ENCODE measurements at places on chromosomes 5 and 9.

DNA sequence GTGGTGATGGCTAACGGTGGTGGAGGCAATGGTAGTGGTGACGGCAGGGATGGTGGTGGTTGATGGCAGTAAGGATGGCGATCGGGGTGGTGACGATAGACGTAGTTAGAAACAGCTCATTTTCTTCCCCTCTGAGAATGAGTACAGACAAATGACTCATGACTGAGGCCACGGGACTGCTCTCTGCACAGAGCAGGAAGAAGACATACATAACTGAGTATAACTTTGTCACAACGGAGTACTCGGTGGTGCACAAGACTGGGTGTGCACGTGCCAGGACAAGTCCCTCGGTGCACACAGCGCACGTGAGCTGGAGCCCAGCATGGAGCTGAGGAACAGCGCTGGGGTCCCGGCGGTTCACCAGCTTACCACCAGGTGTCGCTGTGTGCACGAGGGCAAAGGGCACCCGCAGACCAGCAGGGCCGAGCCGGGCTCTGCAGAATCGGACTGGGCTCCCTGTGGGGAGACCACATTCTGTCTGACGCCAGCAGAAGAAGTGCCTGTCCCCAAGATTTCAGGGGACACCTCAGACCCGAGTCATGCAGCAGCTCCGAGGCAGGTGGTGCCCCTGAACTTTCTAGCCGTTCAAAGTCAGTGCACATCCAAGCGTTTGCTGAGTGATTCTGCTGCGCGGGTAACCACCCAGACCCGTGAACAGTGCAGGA lies 188.6 kb downstream of the FSTL4 start:
- no peak for DNase-seq

GRCh38 chr5:40378396-40379177 lies 301.1 kb upstream of the PTGER4 start:
- DNase-seq: no peak

GRCh38 chr9:15867988-15868387 lies 315.1 kb downstream of the CCDC171 start:
- no peak for DNase-seq

DNA sequence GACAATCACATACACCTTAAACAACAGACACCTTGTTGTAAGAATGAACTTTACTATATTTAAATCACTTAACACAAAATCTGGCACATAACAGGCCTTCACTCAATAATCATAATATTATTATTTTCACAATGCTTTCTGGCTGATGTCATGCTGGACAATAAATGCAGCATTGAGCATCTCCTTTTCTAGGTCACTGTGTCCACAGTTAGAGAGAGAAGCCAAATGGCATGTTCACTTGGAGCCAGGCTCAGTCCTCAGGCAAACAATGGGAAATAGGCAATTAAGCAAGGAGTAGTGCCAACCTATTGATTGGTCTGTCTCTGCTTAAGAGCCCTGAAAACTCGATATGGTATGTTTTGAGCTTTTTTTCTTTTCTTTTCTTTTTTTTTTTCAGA lies 50.6 kb upstream of the KLF4 start:
- no peak for DNase-seq

DNA sequence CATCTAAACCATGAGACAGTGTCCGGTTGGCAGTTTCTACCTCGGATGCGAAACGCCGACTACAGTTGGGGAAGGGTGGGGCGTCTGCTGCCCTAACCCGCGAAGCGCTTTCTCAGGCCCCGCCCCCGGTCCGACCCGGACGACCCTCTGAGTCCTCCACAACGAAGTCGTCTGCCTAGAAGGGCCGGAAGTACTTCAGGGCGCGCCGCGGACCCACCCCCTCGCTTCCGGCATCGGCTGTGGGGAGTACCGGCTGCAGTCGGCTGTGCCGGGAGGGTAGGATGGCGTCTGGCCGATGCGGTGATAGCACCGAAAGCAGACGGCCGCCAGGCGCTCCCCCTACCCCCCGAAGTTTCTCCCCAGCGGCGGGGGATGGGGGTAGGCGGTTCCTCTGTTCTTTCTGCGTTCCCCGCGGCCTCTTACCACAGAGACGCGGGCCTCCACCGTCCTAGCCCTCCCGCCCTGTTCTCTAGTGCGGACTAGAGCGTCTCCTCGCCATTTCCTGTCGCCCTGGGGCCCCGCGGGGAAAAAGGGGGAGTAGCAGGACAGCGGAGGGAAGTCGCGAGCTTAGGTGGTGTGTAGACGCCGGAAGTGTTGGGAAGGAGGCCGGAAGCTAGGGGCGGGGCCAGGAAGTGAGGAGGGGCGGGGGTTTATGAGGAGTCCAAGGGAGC lies at the start of gene TRIM41:
TRIM41 (plus strand) TSS at position 224 of the 671 bp plus-strand sequence. CDS start 719 bp downstream, outside the sequence.
- peak; percentile 98 for DNase-seq

DNA sequence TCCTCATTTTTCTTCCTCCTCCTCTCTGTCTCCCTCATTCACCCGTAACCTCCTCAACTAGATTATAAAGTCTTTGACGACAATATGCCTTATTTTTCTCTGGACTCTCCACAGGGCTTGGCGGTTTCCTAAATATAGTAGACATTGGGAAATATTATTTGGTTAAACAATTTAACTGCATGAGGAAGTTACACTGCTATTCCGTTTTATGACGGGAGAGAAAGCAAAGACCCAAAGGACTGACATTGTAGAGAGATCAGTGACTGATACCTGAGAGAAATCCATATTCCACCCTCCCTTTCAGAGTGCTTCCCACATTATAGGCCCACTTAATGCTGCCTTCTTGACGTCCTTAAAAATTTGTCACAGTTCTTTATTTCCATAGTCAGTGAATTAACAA lies 51.2 kb downstream of the GDA start:
- no peak for DNase-seq

DNA sequence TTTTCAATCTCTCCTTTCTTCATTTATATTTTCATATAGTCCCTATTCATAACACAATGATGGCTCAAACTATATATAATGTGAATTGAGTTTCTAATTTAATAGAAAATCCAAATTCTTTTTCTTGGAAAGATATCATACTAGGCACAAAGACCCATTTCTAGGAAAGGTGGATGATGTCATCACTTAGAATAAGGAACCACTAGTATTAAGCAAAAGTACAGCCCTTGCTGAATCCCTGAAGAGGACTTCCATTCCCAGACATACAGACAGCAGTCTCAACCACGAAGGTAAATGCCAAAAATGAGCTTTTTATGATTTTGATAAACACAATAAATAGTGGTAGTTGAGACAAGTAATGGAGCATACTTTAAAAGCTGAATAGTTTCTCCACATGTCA lies 210.0 kb downstream of the FBN2 start:
- DNase-seq: no peak

DNA sequence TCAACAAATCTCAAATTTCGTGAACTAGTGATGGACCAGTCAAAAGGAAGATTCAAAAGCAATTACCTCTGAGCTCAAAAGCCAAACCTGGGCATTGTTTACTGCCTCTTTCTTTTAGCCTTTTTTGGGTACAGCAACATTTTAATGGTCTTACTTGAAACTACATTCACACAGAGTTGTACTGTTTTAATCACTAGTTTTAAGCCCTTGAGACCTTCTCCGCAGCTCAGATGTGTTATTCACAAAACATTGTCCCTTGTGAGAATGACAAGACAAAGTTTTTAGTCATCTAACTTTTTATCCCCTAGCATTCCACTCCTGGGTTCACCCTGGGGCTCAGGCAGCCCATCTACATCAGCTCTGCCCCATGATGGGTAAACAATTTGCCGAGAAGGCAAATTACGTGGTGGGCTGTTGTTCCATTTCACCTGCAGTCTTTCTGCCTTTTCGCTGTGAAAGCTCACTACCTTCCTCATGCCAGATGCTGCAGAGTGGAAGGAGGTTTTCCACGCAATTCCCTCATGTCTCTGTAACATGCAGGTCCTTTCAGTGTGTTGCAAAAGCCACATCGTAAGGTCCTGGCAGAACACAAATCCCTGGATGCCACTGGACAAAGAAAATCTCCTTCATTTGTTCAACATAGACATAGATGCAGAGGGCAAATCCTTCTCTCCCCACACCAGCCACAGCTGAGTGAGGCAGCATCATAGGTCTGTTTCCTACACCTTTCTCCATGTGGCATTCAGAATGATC lies 175.7 kb downstream of the EBF1 start:
- no peak for DNase-seq

- DNase-seq: no peak
Measured at GRCh38 chr9:35658137-35658967, at the start of gene CCDC107. CCDC107 (plus strand) TSS chr9:35658292; CDS start chr9:35658380, 88 bp downstream.

Data from skeletal muscle cell (primary cell).